ENCODE measurements at places on chromosomes 5 and 9.

GRCh38 chr9:77161191-77161590, 16.1 kb upstream of the VPS13A start:
- no peak for DNase-seq

- DNase-seq: no peak
Observed at GRCh38 chr5:151249281-151249680, 3.7 kb upstream of the GM2A start.

DNA sequence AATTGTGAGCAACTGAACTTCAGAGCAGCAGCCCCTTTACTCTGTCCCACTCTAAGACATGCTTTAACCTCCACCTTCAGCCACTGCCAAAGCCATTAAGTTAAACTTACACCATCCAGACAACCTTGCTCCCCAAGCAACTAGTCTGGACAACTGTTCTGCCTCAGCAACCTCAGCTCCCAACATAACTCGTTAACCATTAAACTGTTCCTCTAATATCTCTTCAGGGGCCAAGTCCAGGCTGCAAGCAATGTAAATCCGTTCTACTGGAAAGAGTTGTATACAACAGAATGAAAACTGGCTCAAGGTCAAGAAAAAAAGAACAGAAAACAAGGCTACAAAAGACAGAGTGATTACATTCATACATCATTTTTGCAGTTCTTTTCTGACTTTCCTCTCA, 131.7 kb upstream of the TARS1 start:
- DNase-seq: no peak

GRCh38 chr9:96071076-96071814, 195.8 kb downstream of the ERCC6L2 start:
- DNase-seq: peak; percentile 42

DNA sequence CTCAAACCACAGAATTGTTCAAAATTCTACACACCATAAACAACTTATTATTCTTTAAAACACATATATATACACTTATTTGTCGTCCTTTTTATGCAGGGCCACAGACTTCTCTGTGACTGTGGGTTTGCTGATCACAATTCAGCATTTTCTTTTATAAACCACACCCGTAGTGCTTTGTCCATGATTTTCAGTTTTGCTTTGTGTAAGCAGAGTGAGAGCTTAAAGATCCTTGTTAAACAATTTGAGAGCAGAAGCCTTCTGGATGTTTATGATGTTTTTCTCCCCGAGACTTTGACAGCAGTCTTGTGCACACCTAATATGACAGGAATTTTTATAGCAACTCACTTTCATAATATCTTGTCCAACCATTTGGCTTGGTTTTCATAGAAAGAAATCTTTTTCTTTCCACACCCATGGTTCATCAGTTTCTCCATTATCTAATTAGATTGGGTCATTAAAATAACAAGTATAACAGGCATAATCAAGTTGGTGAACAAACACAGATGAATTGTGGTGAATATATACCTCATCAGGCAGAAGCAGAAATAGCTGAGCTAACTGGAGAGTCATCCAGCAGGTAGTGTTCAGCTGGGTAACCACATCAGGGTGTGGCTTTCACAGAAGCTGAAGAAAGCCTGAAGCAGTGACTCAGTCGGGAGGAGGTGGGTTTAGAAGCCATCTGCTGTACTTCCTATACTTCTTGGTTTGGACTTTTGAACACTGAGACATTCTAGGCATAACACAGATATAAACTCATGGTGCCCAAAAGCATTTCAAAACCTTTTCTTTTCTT, 232.8 kb downstream of the DOCK8 start:
- DNase-seq: peak; percentile 69

DNA sequence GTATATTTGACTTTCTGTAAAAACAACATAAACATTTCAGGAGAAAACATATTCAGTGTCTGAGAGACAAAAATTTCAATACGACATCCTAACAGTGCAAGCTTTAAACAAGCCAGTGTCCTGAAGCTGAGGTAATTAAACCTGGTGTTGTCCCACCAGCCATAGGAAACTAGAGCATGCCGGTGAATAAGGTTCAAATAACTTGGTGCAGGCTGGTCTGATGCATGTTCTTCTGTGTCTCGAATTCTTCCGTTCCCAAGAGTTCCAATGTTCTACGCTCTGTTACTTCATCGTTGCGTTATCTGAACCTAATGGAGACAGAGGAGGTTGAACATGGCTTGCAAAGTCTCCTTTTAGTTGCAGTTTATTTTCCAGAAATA, 48.9 kb downstream of the ADAMTS16 start:
- no peak for DNase-seq

GRCh38 chr9:38338342-38339018, 54.0 kb upstream of the ALDH1B1 start:
- no peak for DNase-seq

DNA sequence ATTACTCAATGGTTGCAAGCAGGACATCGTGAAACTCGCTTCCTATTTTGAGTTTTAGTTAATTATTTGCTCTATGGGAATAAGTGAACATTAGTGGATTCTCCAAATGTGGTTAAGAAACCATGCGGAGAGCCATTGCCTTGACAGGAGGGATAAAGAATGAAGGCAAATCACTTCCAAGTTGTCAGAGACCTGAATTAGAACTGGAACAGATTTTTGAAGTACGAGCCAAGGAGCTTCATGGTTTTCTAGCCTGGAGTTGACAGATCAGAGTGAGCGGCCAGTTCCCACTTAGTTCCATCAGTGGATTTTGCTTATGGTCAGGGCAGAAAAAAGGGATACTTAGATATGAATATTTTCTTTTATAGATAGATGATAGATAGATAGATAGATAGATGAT, 171.4 kb upstream of the CDH10 start:
- DNase-seq: no peak

GRCh38 chr5:157214861-157215513, 34.3 kb downstream of the ITK start:
- DNase-seq: no peak

GRCh38 chr5:10590226-10590999, 26.5 kb downstream of the ANKRD33B start:
- peak; percentile 11 for DNase-seq

DNA sequence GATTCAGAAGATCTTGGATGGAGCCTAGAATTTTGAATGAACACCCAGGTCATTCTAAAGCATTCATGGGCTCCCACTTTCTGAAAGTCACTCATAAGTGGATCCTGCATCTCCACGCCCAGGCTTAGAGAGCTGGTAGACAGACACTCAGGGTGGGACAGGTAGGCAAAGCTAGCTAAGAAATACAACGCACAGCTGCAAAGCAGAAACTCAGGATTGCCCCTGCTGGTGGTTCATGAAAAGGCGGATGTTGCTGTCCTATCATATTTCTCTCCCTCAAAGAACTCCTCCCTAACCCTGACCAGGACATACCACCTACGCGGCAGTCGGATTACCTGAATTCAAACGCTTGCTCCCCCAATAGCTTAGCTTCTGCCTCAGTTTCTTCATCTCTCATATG, 226.5 kb downstream of the GLIS3 start:
- no peak for DNase-seq

All from stimulated activated CD8-positive, alpha-beta memory T cell treated with anti-CD3 and anti-CD28 coated beads, Interleukin-4, amount 100 ng/mL, for 48 hours (primary cell).